ENCODE measurements at places on chromosomes 13 and 19.

GRCh38 chr13:24644036-24644435, 36.2 kb upstream of the ATP12A start:
- DNase-seq = no peak

GRCh38 chr13:80262051-80262695, 78.8 kb downstream of the SPRY2 start:
- no peak for DNase-seq

- no peak for DNase-seq
Observed at GRCh38 chr19:29552454-29553280, 26.9 kb downstream of the VSTM2B start.

DNA sequence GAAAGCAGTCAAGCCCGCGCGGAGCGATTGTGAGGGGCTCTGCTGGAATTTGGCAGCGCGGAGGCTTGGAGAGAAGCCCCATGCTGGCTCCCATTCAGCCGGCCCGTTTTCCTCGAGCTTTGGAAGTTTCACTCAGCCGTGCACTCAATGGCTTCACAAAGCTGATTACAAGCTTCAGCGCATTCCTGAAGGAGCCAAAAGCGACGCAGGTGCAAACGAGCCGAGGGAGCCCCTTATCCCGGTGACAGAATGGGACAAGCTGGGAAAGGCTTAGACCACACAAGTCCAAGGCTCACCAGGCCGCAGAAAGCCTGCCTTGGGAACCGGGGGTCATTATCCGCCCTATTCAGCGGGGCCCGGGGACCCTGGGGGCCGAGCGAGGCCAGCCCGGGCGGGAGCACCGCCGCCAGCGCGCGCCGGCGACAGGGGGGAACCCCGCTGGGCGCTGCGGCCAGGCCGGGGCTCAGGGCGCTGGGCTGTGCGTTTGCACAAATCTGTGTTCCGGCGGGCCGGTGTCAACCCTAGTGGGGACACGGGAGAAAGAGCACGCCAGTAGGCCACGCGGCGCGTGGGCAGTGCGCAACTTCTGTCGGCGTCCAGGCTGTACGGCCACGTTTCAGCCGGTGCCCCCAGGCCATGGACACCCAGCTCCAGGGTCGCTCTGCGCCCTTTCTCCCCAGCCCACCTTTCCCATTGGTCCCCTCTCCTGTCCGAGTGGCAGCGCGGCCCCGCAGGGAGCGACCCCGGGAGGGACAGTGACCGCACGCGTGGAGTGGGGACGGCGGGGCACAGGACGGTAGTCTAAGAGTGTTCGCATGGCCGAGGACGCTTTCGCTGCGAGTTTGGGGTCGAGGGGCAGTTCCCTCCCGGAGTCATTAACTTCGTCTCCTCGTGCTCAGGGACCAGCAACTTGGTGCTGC, 37.3 kb downstream of the SOX1 start:
- no peak for DNase-seq

- DNase-seq = no peak
Observed at GRCh38 chr19:1153891-1154730, 20.0 kb downstream of the SBNO2 start.

GRCh38 chr13:54356849-54357248, 1328.2 kb downstream of the OLFM4 start:
- no peak for DNase-seq

DNA sequence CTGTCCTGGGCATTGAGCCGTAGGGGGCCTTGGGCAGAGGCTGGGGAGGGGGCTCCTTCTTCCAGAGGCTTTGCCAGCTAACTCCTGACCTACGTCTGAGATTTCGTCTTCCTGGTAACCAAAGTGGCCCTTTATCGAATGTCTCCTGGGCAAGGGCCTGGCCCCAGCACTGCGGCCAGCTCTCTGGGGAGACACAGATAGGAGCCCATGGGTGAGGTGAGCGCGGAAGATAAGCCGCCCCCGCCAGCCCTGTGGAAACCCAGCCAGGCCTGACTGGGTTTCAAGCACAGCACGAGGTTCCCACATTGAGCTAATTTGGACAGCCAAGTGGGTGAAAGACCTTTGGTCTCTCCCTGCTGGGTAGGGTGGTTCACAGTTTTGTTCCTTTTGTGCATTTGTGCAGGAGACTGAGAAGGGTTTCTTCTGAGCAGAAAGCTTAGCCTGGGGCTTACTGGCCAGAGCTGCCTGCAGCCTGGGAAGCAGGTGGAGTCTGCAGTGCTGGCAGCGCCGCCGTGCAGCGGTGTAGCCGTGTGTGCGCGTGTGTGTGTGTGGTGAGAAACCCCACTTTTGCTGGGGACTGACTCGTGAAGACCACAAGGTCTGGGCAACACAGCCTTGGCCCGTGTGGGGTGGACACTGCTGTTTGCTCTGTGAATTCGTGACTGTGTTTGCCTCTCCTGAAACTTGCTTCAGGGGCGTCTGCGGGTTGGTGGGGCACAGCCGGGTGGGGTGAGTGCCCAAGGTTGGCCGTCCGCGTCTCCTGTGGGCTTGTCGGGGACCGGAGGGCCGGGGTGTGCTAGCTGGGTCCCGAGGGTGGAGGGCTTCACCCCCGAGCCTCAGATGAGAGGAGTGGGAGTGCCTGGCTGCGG, 2.5 kb downstream of the BSG start:
- no peak for DNase-seq
